Activated CD8-positive, alpha-beta memory T cell treated with anti-CD3 and anti-CD28 coated beads for 1 hour (primary cell): ENCODE measurements at places on chromosomes 6 and 20.
A peak's percentile ranks its signal among the peaks of the same experiment; 100 is the strongest.

- DNase-seq, result no peak
Observed at GRCh38 chr6:55868771-55869479, 6.5 kb downstream of the BMP5 start.

GRCh38 chr6:131568726-131569125 lies 4.3 kb upstream of the ARG1 start:
- DNase-seq, result no peak

GRCh38 chr20:1664911-1665310 lies 7.3 kb upstream of the SIRPG start:
- DNase-seq, result peak; percentile 30

DNA sequence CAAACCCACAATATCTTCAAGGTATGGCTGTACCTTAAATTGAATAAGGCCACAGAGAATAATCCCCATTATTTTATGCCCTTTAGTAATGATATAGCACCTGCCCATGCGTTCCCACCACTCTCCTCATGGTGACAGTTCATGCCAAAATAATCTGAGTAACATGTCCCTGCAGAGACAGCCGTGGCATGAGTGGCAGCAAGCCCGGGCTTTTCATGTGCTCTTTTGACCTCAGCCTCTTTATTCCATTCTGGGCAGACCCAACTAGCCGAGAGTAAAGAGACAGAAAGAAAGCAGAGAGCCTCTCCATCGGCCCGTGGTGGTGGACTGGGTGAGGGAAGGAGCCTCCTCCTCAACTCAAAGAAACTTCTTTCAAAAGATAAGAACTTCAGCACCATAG lies 19.9 kb upstream of the POPDC3 start:
- DNase-seq, result no peak

- peak; percentile 80 for DNase-seq
Observed at GRCh38 chr6:37171970-37172812, 2.2 kb downstream of the PIM1 start.

DNA sequence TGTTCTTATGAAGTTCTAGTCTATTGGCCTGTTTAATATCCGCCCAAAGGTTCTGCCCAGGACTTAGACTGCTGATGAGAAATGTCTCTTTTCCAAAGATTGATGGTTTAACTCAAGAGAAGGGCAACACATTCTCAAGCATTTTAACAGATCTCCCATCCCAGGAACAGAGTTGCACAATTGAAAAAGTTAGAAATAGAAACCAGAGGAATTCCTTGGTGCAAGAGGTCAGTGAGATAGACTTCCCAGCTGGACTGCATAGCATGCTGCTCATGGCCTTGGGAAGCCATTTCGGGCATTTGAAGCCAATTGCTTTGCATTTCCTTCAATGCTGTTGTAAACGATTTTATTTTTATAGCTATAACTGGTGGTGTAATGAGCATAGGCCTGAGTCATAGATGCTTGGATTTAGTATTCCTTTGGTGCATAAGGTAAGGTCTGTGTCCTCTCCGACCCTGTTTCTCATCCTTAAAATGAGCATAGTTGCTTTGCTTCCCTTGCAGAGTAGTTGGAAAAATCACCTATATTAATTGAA lies 292.2 kb upstream of the JAG1 start:
- no peak for DNase-seq

DNA sequence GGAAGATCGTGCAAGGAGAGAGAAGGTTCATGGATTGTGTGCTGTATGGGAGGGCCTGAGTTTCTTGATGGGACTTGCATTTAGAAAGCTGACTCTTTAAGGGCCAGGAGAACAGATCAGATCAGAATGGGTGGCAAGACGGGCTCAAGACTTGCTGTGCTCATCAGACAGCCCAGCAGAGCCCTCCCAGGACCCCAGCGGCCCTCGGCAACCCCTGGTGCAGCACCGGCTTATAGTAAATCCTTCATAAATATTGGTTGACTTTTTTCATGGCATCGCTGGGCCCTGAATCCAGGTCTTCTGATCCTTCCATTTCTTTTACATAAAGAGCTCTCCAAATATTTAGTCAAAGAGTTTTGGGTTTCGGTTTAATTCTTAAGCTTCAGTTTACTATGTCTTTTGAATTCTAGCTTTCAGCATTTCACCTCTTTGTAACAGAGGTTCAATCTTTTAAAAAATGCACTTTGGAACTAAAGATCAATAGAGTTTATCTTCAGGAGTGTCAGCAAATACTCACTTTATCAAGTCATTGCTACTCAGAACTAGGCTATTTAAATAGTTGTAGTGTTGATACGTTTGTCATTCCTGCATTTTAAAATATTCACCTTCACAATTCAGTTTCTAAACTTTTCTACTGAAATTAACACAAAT lies 205.6 kb downstream of the ZDHHC14 start:
- no peak for DNase-seq

DNA sequence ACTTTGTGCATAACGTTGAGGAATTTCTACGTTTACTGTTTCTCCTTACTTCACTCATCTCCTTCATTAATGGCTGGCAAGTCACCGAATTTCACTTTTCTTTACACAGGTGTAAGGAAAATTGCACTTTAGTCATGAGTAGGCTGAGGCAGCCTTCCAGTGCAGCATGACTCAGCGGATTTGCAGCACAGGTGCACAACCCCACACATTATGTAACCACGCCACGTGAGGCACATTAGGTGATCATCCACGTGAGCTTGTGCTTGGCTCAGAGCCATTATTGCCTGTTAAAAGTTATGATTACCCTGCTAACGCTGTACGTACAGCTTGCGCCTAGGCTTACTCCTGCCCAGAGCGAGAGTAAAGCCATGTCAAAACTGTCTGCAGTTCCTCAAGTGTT lies 158.8 kb downstream of the NKAIN2 start:
- DNase-seq, result no peak

- no peak for DNase-seq
Observed at GRCh38 chr20:19850198-19850533, 92.1 kb downstream of the RIN2 start.

DNA sequence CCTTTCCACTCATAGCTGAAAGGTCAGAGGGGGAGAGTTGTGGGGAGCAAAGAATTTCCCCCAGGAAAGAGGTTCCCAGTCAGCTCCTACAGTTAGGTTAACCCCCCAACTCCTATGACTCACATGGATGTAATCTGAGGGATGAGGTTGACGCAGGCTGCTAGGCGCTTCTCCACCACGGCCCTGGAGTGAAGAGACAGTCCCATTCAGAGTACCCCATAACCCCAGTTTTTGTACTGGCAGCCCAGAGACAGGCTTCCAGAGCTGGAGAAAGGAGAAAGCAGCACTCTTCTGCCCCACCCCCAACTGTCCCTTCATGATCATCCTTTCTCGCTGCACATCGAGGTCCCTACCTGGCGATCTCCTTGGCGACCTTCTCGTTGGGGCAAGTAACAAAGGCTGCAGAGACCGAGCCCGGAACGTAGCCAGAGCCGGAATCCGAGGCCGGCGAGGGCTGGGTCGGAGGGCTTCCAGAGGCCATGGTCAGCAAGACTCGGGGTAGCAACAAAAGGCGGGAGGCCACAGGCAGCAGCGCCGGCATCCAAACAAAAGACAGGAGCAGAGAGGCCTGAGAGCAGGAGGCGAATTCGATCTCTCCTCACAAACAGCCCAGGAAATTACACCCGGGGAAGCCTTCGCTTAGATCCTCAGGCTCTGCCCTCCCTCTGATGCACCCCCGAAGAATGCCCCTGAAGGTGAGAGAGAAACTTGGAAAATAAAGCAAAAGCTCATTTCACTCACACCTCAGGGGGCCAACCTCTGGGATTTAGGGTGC lies 592 bp downstream of the CUTA start:
- DNase-seq, result no peak

DNA sequence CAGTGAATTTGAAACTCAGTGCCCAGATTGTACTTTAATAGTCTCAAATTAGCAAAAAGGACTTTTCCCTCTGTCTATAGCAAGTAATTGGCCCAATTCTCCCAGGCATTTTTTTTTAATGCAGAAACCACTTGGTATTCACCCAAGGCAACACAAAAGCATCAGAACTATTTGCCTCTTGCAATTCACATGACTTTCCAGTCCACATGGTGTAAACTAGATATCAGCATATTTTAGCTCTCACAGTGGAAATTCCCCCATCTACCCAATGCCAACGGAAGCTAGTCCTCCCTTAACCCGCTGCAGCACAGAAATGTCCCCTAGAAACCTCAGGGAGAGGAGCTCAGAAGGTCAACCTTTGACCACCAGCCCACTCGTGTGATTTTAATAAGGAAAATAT lies 103.4 kb upstream of the CDYL start:
- DNase-seq, result no peak

DNA sequence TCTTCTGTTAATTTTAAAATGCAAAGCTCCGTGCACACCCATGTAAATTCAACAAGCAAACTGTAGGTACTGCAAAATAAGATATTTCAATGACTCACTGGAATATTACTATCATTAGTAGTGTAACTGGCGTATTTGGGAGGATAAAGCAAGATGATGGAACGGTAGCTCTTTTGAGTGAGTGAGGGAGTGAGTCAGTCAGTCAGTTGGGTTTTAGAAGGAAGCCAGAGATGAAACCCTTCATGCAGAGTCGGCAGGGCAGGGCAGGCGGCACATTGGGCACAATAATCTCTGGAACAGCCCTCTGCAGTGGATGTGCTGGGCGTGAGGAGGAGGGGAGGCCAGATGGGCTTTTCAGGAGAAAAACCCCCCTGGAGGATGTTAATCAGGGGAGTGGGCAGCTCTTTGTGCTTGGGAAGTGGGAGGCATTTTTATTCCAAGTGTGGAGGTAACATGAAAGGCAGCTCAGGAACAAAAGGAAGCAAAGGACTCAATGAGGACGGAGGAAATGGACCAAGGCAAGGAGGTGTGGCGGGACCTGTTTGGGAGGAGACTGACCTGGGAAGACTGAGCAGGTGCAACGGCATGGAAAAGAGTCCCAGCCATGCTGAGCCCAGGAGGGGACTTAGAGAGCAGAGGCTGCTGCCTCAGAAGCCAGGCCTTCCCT lies 171.2 kb downstream of the ZDHHC14 start:
- DNase-seq, result no peak

DNA sequence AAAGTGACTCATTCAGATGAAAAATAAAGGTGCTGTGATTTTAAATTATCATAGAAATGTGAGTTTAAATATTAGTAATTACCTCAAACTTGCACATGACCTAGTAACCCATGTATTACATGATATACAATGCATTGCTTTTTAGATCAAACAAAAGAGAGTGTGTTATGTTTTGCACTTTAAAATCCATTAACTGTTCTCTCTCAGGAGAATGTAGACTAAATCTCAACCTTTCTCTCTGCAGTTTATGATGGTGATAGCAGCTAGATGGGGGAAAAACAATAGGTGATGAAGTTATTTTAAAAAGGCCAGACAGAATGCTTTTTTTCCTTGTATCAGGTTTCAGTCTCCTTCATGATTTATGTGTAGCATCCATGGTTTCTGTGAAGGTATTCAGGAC lies 404.4 kb upstream of the RNF217 start:
- DNase-seq, result no peak

- no peak for DNase-seq
Observed at GRCh38 chr20:53045941-53046340, 73.8 kb downstream of the TSHZ2 start.

DNA sequence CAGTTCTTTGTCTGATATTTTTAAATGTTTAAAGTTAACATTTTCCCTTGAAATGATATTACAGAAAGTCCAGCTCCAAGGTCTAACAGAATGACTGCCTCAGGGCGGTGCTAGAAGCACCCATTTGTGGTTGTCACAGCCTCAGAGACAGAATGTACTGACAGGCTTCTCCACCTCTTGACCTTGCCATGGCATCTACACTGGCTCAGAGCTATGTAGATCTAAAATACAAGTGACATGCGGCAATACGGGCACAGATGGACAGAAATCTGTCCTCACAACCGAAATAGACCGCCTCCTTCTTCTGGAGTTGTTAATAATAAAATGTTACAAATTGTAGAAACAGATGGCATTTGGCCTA lies 167.2 kb upstream of the THEMIS start:
- no peak for DNase-seq

- DNase-seq, result no peak
Observed at GRCh38 chr20:23622839-23623343, 14.9 kb downstream of the CST3 start.

- no peak for DNase-seq
Observed at GRCh38 chr20:8321001-8321400, 188.9 kb downstream of the PLCB1 start.

GRCh38 chr20:51036226-51036625 lies 13.3 kb upstream of the KCNG1 start:
- DNase-seq, result no peak

GRCh38 chr6:135094403-135094821 lies 39.8 kb upstream of the HBS1L start:
- no peak for DNase-seq

DNA sequence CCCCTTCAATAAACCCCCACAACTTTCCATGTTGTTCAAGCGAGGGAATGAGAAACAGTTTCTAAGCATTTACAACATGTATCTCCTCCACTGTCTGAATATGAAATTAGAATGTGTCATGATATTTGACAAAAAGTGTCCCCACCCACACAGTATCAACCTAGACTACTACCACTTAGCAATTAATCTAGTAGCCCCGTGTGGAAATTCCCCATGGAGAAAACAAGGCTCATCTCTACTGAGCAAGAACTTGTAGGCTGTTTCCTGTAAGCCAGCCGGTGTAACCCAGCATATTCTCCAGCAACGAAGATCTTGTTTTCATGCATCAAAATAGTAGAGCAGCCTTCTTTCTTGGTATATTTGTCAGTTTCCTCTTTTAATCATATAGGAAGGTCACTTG lies 115.0 kb downstream of the IRF4 start:
- DNase-seq, result no peak

DNA sequence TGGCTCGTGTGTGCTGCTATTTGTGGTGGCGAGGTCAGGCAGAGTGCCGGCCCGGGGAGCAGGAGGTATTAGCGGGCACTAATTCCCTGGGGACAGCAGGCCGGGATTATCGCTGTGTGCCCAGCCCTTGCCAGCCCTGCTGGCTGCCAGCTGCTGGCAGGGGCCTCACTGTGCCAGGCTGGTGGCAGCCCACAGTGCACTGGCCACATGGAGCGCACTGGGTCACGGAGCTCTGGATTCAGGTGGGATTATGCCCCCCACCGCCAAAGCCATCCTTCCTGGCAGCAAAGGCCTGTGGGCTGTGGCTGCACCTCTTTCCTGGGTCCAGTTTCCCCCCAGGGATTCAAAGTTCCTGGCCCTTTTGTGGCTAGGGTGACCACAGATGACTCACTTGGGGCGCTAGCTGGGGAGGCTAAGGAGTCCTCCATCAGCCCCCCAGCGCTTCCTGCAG lies 59.7 kb downstream of the YTHDF1 start:
- no peak for DNase-seq

DNA sequence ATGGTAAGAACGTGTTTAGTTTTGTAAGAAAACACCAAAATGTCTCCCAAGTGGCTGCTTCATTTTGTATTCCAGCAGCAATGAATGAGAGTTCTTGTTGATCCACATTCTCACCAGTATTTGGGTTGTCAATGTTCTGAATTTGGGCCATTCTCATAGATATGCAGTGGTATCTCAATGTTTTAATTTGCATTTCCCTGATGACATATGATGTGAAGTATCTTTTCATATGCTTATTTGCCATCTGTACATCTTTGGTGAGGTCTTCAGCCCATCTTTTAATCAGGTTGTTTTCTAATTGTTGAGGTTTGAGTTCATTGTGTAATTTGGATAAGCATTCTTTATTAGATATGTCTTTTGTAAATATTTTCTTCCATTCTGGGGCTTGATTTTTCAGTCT lies 436.8 kb upstream of the IRAK1BP1 start:
- no peak for DNase-seq

- peak; percentile 14 for DNase-seq
Observed at GRCh38 chr20:46757754-46758678, 48.6 kb downstream of the SLC2A10 start.

- DNase-seq, result no peak
Observed at GRCh38 chr20:37776049-37776448, 82.2 kb downstream of the CTNNBL1 start.
